ENCODE measurements at places on chromosomes 6 and 20. TPM values are rescaled to one million over a fixed set of nuclear protein-coding genes. Genes with fewer than 3 reads are reported as not detected.

Gene SYNDIG1
- 2.5 TPM for total RNA-seq

Gene SERAC1
- 5.4 TPM for total RNA-seq

Gene TRAPPC3L
- 0.09 TPM for total RNA-seq

Gene GLP1R
- under 0.01 TPM for total RNA-seq

Gene PBOV1
- not detected for total RNA-seq

Gene NRN1
- 23.9 TPM for total RNA-seq

Gene SMIM28
- not detected for total RNA-seq

Gene RUNX2
- 0.49 TPM for total RNA-seq

Gene MCCD1
- total RNA-seq: not detected

Gene DEF6
- 6.1 TPM for total RNA-seq

Gene DEFB116
- total RNA-seq: not detected

Gene COX7A2
- 380 TPM for total RNA-seq

Gene COL11A2
- total RNA-seq: 172 TPM

Gene SLC22A7
- not detected for total RNA-seq

Gene TAAR2
- not detected for total RNA-seq

Gene MUC21
- total RNA-seq: not detected

Gene SMLR1
- not detected for total RNA-seq

Gene KDM1B
- total RNA-seq: 16.4 TPM

Gene CALHM5
- total RNA-seq: 3.7 TPM

Gene TEAD3
- total RNA-seq: 20.6 TPM
